ENCODE measurements at places on chromosomes 2 and 18.
A peak's percentile ranks its signal among the peaks of the same experiment; 100 is the strongest.

DNA sequence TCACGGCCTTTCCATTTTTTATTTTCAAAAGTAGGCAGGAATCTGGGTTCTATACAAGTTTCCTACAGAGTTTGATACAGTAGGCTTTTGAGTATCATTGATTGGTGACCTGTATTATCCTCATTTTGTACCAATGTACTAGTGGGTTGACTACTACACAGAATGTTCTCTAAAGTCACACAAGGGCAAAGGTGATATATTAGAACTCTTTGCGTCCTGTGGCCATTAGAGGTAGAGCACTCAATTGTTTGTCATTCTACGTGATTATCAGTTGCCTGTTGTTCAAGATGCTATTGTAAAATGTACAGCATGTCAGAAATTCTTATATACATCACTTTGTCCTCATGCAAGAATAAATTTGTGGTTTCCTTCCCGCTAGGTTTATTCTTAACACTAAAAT is 24.8 kb downstream of the WDR75 start:
- H3K4me3 ChIP-seq, result no peak overlapping the region
- H3K36me3 ChIP-seq, result peaks cover 83% of the 10 kb centered on the region
- peaks cover 3% of the 10 kb centered on the region for H3K4me1 ChIP-seq
- no peak for DNase-seq

DNA sequence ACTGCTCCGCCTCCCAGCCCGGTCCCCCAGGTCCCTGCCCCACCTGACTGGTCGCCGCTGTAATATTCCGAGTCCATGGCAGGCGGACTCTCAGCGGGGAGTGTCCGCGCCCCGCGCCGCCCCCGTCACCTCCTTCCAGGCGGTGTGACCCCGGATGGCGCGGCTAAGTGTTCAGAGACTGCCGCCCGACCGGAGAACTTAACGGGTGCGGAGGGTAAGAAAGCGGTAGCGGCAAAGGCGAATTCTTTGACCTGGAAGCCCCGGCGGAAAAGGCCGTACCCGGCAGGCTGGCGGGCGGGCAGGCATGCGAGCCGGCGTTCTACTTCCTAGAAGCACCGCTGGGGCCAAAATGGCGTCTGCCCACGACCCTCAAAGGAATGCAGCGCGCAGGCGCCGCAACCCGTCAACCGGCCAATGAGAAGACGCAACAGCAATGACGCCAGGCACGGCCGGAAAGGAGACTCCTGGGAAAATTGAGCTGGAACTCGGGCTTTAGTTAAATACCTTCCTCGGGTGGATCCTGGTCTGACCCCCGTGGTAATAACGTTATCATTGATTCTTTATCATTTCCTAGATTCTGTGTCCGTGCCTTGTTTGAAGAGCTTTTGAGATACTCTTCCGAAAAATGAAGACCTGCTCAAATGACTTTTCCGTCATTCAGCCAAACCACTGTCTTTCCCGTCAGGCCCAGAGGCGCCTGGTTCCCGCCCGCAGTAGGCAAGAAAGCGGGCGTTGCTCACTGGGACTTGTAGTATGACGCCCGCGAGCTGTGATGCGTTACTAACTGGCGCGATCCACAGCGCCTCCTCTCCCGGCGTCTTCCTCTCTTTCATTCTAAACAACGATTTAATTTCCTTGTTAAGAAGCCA is at the start of gene IWS1:
TSS of gene IWS1 (minus strand) at position 358 of the 869 bp plus-strand sequence. CDS start at position 77, 281 bp downstream.
- H3K27ac ChIP-seq, result peak within 1 kb of the TSS; percentile 89
- H3K4me1 ChIP-seq, result peaks cover 22% of the 10 kb centered on the region
- H3K4me3 ChIP-seq, result peak within 1 kb of the TSS; percentile 93
- H3K27me3 ChIP-seq, result peaks cover 2% of the 10 kb centered on the region

GRCh38 chr2:197867624-197868023 is 63.2 kb downstream of the PLCL1 start:
- peaks cover 50% of the 10 kb centered on the region for H3K4me1 ChIP-seq
- H3K4me3 ChIP-seq, result no peak overlapping the region
- H3K36me3 ChIP-seq, result no peaks in the 10 kb centered on the region
- no peaks in the 10 kb centered on the region for H3K27me3 ChIP-seq
- H3K27ac ChIP-seq, result no peak overlapping the region

GRCh38 chr2:208012449-208012848 is 12.9 kb downstream of the PLEKHM3 start:
- H3K4me1 ChIP-seq, result peaks cover 33% of the 10 kb centered on the region
- H3K27me3 ChIP-seq, result no peaks in the 10 kb centered on the region
- H3K36me3 ChIP-seq, result peaks cover 1% of the 10 kb centered on the region
- DNase-seq, result no peak

GRCh38 chr2:9594366-9595054 is 36.3 kb downstream of the YWHAQ start:
- DNase-seq, result no peak
- no peaks in the 10 kb centered on the region for H3K27me3 ChIP-seq
- H3K4me3 ChIP-seq, result peak overlapping the region; percentile 42
- peak overlapping the region; percentile 93 for H3K27ac ChIP-seq
- peaks cover 71% of the 10 kb centered on the region for H3K36me3 ChIP-seq
- peaks cover 57% of the 10 kb centered on the region for H3K4me1 ChIP-seq

- H3K4me3 ChIP-seq, result no peak overlapping the region
- peaks cover 12% of the 10 kb centered on the region for H3K4me1 ChIP-seq
- H3K27ac ChIP-seq, result no peak overlapping the region
These were observed 165.3 kb downstream of the NEDD4L start for GRCh38 chr18:58209326-58209725.

GRCh38 chr18:72774914-72775313 is 92.9 kb downstream of the NETO1 start:
- no peaks in the 10 kb centered on the region for H3K27me3 ChIP-seq
- no peak for DNase-seq
- H3K4me3 ChIP-seq, result no peak overlapping the region
- no peaks in the 10 kb centered on the region for H3K36me3 ChIP-seq
- no peak overlapping the region for H3K27ac ChIP-seq
- H3K4me1 ChIP-seq, result no peaks in the 10 kb centered on the region

GRCh38 chr2:232422051-232422450 is 15.4 kb downstream of the ALPG start:
- peaks cover 6% of the 10 kb centered on the region for H3K4me1 ChIP-seq
- H3K27ac ChIP-seq, result no peak overlapping the region
- no peak for DNase-seq
- H3K36me3 ChIP-seq, result peaks cover 5% of the 10 kb centered on the region
- peaks cover 54% of the 10 kb centered on the region for H3K27me3 ChIP-seq
- no peak overlapping the region for H3K4me3 ChIP-seq

DNA sequence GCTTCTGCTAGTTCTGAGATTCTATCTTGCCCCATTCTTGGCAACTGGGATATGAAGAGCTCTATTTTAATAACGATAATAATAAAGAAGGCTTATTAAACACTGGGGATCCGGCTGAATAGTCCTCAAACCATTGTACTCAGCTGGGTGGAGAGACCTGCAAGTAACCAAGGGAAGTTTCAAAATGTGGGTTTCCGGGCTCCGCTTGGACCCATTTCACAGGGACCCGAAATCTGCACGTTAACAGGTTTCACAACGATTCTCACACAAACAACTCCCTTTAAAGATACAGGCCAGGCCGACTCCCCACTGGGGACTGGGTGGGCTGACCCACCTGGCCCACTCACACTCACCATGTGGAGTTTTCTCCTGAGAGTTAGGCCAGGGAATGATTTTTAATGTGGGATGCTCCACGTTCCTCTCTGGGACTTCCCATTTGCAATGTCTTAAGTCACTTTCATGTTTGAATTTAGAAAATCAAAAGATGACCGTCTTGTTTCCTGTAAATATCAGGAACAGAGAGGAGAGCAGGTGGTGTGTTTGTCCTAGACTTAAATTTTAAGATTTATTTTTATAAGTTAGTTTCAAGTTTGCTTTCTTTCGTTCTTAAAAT is 96.3 kb downstream of the SH3RF3 start:
- H3K4me1 ChIP-seq, result no peaks in the 10 kb centered on the region
- H3K27ac ChIP-seq, result no peak overlapping the region
- no peak overlapping the region for H3K4me3 ChIP-seq
- peaks cover 26% of the 10 kb centered on the region for H3K27me3 ChIP-seq

DNA sequence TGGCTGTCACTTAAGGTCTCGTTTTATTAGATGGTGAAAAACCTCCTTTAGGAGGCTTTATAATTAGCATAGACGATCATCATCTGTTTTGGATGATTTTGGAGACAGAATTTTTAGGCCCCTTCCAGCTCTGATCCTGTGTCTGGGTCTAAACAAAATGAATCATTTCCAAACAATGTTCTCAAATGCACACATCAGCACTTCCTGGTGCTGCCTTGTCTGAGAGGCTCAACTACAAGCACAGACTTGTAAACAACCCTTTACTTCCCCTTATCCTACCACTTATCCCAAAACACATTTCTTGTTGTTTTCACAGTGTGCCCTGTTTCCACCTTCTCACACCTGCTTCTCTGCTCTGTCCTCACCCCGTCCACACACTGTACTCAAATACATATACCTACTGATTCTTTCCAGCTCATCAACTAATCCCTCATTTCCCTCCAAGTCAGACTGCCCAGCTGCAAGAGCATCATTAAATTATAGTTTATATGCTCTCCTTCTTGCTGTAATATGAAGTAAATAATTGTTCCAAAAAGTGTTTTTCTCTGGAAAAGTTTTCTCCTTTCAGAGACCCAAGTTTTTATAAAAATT is 71.2 kb upstream of the COL3A1 start:
- H3K4me1 ChIP-seq, result no peaks in the 10 kb centered on the region
- H3K27me3 ChIP-seq, result no peaks in the 10 kb centered on the region
- no peak overlapping the region for H3K27ac ChIP-seq
- no peak for DNase-seq
- H3K36me3 ChIP-seq, result no peaks in the 10 kb centered on the region

DNA sequence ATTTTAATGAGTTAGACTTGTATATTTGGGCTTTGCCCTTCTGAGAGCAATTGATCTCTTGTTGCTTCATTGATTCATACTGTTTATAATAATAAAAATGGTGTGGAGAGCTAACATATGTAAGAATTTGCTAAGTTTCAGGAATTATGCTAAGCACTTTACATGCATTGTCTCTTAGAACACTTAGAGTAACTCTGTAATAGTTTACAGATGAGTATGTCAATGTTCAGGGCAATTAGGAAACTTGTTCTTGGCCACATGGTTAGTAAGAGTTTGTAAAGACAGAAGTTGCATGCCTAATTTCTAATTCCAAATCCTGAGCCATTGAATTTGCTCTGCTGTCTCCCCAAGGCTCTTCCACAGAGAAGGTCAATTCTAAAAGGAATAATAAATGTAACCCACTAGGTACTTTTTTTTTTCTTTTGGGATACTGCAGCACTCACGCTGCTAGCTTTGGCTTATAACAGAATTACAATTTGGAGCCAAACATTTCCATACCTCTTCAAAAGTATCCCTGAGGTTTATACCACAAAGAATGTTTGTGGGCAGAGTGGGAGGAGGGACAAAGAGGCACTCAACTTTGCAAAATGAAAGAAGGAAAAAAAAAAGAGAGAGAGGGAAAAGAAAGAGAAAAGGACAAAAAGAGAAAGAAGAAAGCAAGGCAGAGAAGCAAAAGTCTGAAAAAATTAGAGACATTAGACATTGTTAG is 232.4 kb downstream of the CALCRL start:
- H3K36me3 ChIP-seq, result no peaks in the 10 kb centered on the region
- no peak for DNase-seq
- H3K4me3 ChIP-seq, result no peak overlapping the region
- no peaks in the 10 kb centered on the region for H3K27me3 ChIP-seq
- H3K4me1 ChIP-seq, result no peaks in the 10 kb centered on the region

GRCh38 chr2:24329700-24330099 is 30.6 kb downstream of the ITSN2 start:
- H3K4me3 ChIP-seq, result no peak overlapping the region
- no peaks in the 10 kb centered on the region for H3K27me3 ChIP-seq
- H3K27ac ChIP-seq, result no peak overlapping the region
- no peak for DNase-seq

- H3K27me3 ChIP-seq, result no peaks in the 10 kb centered on the region
- H3K4me3 ChIP-seq, result no peak overlapping the region
- peaks cover 8% of the 10 kb centered on the region for H3K4me1 ChIP-seq
- DNase-seq, result no peak
These were observed 378.8 kb downstream of the PTPRM start for GRCh38 chr18:7945882-7946281.

GRCh38 chr2:20560891-20561636 is 89.8 kb downstream of the HS1BP3 start:
- no peak overlapping the region for H3K4me3 ChIP-seq
- no peak overlapping the region for H3K27ac ChIP-seq
- no peak for DNase-seq
- peaks cover 4% of the 10 kb centered on the region for H3K4me1 ChIP-seq
- peaks cover 11% of the 10 kb centered on the region for H3K27me3 ChIP-seq

DNA sequence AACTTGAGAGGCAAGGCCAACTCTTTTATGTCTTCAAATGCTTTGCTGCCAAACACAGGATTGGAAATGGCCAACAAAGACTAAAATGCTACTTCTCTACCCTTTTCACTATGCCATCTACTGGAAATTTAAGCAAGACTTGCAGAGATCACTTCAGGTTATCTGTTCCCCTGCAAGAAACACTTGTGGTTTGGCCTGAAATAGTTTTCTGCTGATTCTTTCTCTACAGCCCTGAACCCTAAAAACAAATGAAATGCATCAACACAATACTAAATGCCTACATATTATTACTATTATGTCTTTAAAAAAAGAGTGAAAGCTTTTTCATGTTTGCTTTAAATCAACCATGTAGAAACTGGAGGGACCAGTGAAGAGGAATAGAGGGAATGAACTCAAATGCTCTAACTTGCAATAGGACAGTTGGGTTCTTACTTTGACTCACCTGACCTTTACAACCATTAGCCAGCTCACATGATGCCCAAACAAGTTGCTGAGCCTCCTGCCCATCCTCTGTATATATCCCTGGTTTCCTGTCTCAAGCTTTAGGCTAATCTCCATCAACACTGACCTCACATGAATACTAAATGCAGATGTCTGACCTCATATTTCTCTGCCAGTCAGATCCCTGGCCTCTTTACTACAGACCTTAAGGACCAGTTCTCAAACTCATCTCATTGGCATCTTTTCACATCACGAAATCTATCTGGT is 17.5 kb upstream of the ADAM17 start:
- peaks cover 21% of the 10 kb centered on the region for H3K4me1 ChIP-seq
- no peak overlapping the region for H3K27ac ChIP-seq
- DNase-seq, result no peak
- no peaks in the 10 kb centered on the region for H3K27me3 ChIP-seq
- H3K36me3 ChIP-seq, result no peaks in the 10 kb centered on the region
- no peak overlapping the region for H3K4me3 ChIP-seq

GRCh38 chr2:238724728-238725127 is 123.2 kb upstream of the TWIST2 start:
- H3K27ac ChIP-seq, result no peak overlapping the region
- peaks cover 2% of the 10 kb centered on the region for H3K4me1 ChIP-seq
- peaks cover 4% of the 10 kb centered on the region for H3K27me3 ChIP-seq
- no peak for DNase-seq

DNA sequence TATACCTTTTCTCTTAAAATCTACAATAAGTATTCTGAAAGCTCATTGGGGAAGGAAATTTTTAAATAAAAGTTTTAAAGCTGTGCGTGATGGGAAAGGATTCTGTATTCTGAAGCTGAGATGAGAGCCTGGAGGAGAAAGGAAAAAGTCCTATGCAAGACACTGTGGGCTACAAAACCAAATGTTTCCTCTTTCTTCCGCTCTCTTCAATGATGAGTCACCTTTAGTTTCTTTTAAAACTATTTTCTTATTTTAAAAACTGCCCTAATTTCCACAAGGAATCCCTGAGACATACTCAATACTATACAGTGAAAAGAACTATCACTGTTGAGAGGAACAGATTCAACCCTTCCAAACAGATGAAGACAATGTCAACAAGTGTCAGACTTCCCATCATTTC is 87.4 kb downstream of the INO80D start:
- H3K27ac ChIP-seq, result no peak overlapping the region
- peaks cover 28% of the 10 kb centered on the region for H3K36me3 ChIP-seq
- no peak for DNase-seq
- no peaks in the 10 kb centered on the region for H3K27me3 ChIP-seq

GRCh38 chr2:1588051-1588977 is 156.0 kb downstream of the PXDN start:
- H3K36me3 ChIP-seq, result no peaks in the 10 kb centered on the region
- H3K4me3 ChIP-seq, result no peak overlapping the region
- no peak for DNase-seq
- H3K27ac ChIP-seq, result no peak overlapping the region
- H3K27me3 ChIP-seq, result peaks cover 5% of the 10 kb centered on the region
- H3K4me1 ChIP-seq, result no peaks in the 10 kb centered on the region

Measured in activated T-helper 2 cell treated with anti-CD3 and anti-CD28 coated beads, Interferon-gamma antibody, Interleukin-2, Interleukin-4, amounts not matched to agents 10 μg/mL and 5 μg/mL and 100 μg/mL, durations not matched to agents 14 hours and 24 hours and 36 hours (primary cell).